Forelimb muscle (tissue), 1 donor: ENCODE measurements at places on chromosomes 1 and 21. TPM values are rescaled to one million over a fixed set of nuclear protein-coding genes. Genes with fewer than 3 reads are reported as not detected.

DNA sequence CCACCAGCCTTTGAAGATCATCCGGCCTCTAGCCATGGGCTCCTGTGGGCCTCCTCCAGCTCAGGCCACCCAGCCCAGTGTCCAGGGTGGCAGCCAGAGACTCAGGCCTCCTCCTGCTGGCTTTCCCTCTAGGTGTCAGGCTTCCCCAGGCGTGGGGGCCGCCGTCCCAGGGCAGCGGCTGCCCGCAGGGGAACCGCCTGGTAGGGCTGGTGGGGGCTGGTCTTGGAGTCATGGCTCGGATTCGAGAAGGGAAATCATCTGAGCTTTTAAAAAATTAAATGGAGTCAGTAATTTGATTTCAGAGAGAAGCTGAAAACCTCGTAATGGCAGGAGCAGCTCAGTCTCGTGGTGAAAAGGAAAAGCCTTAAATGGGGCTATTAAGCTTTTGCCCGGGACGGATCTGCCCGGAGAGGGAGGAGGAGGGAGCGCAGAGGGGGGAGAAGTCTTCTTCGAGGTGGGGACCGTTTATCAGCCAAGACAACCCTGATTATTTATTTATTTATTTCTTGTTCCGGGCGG, 66.4 kb upstream of the TARDBP start:
- DNase-seq = no peak

DNA sequence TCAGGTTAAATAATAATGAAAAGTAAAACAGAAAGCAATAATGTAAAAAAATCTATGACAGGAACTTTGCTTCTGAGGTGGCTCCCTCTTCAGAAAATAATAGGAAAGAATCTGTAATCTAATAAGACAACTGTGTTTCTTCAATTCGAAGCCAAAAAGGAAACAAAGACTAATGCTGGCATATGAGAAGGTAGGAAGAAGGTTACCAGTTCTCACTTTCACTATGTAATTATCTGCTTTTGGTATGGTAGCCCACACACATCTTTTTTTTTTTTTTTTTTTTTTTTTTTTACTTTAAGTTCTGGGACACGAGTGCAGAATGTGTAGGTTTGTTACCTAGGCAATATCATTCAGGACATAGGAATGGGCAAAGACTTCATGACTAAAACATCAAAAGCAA, 47.1 kb downstream of the COP1 start:
- DNase-seq = no peak

DENND2D gene
- polyA plus RNA-seq = 1.0 TPM

DNA sequence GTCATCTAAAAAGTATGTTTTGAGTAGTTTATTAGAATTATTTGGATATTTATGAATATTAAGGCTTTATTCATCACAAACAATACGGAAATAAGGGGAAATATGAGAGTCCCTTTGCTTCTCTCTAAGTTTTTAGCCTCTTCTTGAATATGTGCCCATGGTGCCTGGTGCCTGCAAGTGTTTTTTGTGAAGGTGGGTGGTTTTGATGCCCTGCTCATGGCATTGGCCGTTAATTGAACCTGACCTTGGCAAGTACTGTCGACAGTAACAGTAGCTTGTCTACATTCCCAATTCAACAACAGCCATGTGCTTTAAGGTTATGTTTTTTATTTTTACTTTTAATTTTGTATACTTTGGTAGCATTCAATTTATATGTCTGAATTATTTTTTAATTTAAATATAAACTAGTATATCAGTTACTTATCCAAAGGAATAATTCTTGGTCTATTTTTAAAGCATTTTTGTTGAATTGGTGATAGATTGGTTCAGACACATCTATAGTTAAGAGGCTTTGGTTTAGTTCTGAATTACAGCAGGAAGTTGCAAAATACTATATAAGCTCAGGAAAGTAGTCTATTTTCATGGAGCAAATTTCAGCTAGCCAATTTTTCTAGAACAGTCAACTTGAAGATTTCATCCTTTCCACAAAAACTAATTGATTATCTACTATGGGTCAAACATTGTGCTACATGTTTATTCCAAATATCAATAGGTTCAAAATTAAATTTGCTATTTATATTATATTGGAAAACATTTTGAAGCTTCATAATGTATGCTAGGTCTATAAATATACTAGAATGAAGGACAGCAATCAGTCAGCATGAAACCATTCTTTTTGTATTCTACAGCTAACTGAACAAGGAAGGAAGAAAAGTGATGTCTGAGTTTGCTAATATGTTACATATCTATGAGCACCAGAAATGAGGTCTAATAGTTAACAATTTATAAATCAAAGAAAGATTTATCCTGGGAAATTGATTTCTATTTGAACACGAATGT, 184.4 kb downstream of the MRPL39 start:
- DNase-seq = no peak

KIAA1614 gene
- polyA plus RNA-seq = 12.3 TPM

USP21 gene
- polyA plus RNA-seq = 26.6 TPM

- no peak for DNase-seq
Observed at GRCh38 chr1:100414693-100415497, 62.6 kb downstream of the CDC14A start.

GRCh38 chr1:153617663-153618062, 1.5 kb upstream of the S100A14 start:
- no peak for DNase-seq

DNA sequence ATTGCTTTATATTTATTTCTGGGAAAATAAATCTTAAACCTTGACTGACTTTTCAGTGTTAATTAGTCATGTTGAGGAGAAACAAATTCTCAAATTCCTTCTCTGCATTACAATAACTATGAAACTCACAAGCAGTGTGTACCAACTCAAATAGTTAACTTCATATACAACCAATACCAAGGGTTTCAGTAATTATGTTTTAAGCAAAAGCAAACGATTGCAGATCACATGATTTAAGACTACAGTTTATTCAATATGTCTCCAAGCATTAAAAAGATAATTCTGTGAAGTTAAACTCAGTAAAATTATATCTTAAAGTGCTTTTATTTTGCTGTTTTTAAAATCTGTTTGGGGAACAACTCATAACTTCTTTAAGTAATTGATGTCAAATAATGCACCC, 28.6 kb downstream of the PCSK9 start:
- DNase-seq = no peak

- DNase-seq = no peak
Observed at GRCh38 chr1:222096883-222097282, 355.0 kb upstream of the DUSP10 start.

GRCh38 chr1:195897076-195897475, 711.2 kb downstream of the KCNT2 start:
- no peak for DNase-seq

DNA sequence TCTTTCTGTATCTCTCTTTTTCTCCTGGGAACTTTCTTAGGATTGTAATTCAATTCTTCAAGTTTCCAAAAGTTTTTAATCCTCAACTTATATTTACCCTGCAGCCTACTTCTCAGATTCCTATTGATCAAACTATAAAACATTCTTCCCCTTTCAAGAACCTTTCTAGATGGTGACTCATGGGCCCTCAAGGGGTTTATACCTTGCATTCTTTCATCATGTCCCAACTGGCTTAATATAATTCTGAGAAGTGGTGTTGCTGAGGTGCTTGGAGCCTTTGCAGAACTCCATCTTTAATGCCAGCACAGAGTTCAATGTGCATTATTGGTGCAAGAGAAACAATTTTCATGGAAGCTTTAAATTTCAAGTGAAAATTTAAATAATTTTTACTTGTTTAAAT, 273.4 kb downstream of the VAV3 start:
- DNase-seq = no peak

DVL1 gene
- polyA plus RNA-seq = 48.7 TPM

GRCh38 chr1:168676029-168676812, 52.8 kb downstream of the DPT start:
- DNase-seq = no peak

DNA sequence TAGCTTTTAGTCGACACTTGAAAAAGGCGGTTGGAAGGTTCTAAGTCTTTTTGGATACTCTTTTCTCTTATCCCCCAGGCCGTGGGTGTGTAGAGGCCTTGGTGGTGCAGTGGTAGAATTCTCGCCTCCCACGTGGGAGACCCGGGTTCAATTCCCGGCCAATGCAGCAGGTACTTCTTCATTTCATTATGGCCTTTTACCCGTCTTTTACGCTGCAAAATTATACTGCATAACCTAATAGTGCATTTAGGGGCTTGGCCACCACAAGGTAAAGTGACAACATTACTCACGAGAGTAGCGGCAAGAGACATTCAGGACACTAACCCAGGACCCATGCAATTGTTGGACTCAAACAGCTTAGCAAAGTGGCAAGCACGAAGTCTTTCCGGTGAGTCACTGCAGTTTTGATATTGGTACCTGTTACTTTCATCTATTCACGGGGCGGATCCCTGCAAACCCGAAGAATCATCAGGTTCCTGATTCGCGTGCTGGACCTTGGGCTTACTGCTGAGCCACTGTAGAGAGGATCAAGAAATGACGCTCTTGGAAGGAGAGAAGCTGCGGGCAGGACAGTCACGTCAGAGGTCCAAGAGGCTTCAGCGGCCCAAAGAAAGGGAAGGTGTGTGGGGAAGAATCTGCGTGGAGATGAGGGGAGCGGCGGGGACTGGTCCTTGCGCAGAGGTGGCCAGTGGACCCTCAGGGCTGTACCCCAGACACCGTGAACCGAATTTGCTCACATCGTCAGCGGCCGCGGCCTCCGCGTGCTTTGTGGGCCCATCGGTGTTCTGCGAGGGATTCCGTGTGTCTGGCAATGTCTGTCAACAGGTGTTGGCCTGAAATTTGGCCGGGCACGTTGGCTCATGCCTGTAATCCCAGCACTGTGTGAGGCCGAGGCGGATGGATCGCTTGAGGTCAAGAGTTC, 12.9 kb upstream of the RNU1-4 start:
- no peak for DNase-seq

FAM131C gene
- polyA plus RNA-seq = 0.14 TPM

- no peak for DNase-seq
Observed at GRCh38 chr21:29501451-29501850, 202.7 kb downstream of the BACH1 start.

- DNase-seq = no peak
Observed at GRCh38 chr1:65963156-65963888, 170.6 kb downstream of the PDE4B start.

DNA sequence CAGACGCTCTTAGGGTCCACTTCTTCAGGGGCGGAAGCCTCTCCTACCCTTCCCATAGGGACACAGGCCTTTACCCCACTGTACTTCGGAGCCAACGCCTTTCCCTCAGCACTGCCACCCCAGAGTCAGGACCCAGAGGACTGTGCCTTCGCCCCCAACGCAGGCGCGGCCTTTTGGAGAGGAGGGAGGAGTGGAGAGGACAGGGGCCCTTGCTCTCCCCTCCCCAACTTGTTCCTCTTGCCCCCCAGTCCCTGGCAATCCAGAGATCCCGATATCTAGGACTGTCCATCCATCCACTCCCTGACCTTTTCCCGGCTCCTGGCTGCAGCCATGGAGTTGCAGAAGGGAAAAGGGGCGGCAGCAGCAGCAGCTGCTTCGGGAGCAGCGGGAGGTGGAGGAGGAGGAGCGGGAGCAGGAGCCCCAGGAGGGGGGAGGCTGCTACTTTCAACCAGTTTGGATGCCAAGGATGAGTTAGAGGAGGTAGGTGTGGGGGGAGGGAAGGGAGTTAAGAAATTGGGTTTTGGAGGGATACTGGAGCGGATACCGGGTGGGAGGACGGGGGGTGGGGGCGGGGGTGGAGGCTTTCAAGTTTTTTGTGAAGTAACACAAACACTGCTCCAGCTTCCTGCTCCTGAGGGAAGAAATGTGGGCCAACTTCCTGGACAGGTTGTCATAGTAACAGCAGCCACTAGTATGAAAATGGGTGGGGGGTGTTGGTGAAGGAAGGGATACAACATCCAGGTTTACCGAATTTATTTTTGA, 636 bp downstream of the INTS3 start:
- DNase-seq = no peak

- no peak for DNase-seq
Observed at GRCh38 chr1:178869119-178869697, 1.7 kb downstream of the ANGPTL1 start.

SLAMF9 gene
- polyA plus RNA-seq = not detected

DNA sequence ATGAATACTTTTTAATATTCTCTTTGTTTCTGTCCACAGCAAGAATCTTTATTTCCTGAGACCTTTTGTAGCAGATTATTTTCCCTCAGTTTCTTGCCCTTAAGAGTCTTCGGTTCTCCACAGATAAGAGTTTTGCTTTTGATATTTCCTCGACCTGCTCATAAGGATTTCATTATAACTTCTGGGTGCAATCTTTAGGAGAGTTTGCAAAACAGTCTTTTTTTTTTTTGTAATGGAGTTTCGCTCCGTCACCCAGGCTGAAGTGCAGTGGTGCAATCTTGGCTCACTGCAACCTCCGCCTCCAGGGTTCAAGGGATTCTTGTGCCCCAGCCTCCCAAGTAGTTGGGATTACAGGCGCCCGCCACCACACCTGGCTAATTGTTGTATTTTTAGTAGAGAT, 10.1 kb upstream of the UBE4B start:
- DNase-seq = no peak

- no peak for DNase-seq
Observed at GRCh38 chr1:8153961-8154360, 127.9 kb upstream of the ERRFI1 start.

KLF17 gene
- 0.13 TPM for polyA plus RNA-seq

DNA sequence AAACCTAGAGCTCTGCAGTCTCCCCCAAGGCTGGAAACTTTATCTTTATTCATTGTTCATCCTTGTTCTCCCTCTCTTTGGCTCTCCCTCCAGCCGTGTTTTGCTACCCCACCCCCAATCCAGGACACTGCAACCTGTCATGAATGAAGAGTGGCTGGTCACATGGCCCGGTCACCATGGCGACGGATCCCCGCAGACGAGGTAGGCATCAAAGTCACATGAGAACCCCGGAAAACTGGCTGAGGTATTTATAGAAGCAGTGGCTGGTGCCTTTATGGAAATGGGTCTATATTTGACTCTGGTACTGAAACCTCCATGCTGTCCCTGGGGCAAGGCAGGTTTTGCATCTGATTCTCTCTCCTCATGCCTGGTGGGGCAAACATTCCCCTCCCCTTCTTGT, 13.4 kb upstream of the SLC6A17 start:
- DNase-seq = no peak

DNA sequence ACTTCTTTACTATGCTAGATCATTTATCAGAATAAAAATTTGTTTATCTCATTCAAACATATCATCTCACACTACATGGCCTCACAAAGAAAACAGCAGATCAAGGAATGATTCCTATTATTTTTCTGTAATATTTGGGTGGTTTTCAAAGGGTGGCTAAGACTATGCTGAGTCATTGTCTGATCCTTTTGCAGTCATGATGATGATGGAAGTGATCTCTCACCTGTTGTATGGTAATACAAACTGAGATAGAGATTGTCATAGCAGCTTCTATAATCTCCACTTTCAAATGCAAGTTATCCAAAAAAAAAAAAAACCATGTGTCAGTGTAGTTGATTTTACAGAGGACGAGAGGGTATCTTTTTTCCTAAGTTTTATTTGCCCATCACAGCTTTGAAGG, 37.2 kb upstream of the GBP5 start:
- DNase-seq = no peak

DNA sequence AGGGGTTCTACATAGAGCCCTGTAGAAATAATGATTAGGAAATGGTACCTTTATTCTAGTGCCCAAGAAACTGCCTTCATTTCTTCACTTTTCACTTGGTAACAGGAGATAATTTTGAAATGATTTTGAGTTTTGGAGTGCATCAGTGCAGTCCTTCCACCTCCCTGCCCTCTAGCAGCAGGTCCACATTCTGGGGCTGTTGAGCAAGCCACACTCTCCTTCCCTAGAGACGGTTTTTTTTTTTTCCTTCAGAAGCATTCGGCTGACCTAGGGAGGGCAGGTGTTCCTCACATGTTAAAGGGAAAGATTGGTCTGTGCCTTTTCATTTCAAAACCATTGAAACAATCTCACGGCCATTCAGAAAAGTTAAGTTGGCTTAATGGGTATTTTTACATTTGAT, 39.8 kb downstream of the SLC37A1 start:
- DNase-seq = no peak
